Cortex of kidney (tissue), 1 donor: ENCODE measurements at places on chromosomes 3 and 15.

- no peak for DNase-seq
Observed at GRCh38 chr15:81152339-81152738, 18.3 kb downstream of the CFAP161 start.

DNA sequence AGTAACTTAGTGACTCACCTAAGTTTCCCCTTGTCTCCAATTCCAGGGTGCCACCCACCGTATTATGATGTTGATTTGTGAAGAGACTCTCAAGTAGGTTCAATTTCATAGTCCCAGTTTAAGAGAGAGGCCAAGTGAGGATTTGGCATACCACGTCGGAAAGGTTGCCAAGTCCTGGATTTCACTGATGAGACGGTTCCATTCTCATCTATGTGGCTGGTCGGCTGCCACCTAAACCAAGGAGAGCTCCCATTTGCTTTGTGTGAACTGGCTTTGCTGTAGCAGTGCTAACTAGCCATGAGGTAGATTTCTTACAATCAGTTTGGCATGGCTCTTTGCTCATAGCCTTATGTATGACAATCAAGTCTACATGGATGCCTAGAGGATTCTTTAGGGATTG lies 653.6 kb downstream of the NLGN1 start:
- DNase-seq: no peak

DNA sequence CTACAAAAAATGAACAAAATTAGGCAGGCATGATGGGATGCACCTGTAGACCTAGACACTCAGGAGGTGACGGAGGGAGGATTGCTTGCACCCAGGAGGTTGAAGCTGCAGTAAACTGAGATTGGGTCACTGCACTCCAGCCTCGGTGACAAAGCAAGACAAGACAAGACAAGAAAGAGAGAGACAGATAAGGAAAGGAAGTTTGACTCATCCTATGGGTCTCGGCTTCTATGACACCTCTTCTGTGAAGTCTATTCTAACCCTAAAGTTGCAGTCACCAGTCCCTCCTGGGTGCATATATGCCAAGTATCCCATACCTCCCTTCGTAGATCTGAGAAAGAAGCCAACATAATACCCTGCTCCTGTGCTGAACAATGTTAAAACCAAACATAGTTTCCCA lies 7.9 kb upstream of the ZMAT3 start:
- DNase-seq: no peak

GRCh38 chr15:33395846-33396245 lies 85.1 kb downstream of the RYR3 start:
- DNase-seq: no peak

- no peak for DNase-seq
Observed at GRCh38 chr3:46102059-46102779, 74.9 kb upstream of the XCR1 start.

GRCh38 chr3:143237077-143237627 lies 117.6 kb downstream of the CHST2 start:
- DNase-seq: no peak

DNA sequence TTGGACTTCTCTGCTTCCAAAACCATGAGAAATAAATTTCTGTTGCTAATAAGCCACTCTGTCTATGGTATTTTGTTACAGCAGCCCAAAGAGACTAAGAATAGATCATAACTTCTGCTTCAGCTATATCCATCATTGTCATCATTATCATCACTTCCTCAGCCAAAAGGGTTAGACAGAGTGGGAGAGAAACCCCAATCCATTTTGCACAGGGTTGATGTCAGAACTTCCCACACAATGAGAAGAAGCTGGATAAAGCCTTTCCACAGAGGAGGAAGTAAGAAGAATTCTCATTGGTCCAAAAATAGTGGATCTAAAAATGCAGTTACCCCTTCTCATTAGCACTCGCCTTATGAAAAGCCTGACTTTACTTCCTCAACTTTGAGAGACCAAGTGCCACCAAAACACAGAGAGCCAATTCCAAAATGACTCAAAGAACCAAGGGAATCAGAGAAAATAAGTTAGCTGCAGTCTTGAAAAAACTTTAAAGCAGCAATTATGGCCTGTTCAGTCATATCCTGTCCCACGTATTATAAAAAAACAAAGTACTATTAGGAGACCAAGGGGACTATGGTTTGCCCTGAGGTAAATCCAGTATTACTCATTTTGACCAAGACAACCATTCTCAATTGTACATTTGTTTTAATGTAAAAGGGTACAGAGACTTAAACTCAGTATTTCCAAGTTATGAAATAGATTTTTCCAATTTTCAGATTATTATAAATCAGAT lies 80.2 kb downstream of the WNT5A start:
- no peak for DNase-seq

DNA sequence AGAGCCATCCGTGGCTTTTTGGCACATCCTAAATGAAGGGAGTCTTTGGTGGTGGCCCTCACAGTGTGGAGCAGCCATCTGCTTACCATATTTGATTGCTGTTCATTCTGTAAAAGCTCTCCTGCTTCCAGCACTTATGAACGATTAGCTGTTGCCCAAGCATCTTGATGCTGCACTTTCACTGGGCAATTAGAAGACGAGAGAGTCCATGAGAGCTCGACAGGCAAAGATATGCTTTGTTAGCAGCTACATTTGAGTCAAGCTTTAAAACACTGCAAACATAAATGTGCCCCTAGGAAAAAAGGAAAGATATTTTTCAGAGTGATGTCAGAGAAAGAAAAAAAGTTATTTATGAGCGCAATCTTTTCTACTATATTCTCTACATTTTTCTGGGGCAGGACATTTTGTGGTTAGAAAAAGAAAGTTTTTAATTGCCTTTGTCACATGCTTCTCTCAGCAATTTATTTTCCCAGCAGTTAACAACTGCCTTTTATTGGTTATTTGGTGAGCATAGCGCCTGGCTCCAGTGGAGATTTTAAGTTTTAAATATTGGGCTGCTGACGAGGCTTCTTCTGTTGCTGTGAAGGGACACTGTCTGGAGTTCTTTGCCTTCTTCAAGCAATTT lies 468.4 kb downstream of the C3orf38 start:
- no peak for DNase-seq

DNA sequence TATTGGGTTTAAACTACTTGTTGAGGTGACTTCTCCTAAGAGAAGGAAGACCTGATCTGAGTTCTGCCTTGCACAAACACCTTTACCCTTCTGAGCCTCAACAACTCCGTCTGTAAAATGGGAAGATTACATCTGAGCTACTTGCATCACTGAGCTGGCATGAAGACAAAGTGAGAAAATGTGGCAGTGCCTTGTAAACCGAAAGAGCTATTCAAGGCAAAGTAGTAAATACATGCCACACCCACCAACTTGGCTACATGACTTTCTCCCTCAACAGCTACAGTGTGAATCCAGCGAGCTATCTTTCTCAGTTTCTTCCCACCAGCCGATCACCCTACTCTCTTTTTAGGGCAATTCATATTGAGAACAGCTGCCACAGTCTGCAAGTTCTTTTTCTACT lies 148.3 kb downstream of the FOXB1 start:
- no peak for DNase-seq

GRCh38 chr15:29420188-29420587 lies 150.6 kb upstream of the NSMCE3 start:
- DNase-seq: no peak

- DNase-seq: no peak
Observed at GRCh38 chr3:152043620-152044019, 170.2 kb downstream of the SUCNR1 start.

DNA sequence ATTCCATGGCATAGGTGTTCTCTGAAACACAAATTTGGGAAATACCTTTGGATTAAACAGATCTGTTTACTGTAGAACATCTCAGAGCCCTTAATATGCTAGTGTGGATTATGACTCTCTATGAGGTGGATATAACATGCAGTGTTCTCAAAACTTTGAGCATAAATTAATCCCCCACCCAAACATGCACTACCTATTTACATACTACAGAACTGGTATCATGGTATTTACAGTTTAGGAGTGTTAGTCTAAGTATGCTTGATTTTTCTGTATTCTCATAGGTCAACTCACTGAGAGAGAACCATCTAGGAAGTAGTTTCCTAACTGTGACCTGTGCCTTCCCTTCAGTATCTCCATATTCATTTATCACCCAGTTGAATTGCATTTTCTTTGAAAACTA lies 30.9 kb upstream of the ZNF609 start:
- DNase-seq: no peak

DNA sequence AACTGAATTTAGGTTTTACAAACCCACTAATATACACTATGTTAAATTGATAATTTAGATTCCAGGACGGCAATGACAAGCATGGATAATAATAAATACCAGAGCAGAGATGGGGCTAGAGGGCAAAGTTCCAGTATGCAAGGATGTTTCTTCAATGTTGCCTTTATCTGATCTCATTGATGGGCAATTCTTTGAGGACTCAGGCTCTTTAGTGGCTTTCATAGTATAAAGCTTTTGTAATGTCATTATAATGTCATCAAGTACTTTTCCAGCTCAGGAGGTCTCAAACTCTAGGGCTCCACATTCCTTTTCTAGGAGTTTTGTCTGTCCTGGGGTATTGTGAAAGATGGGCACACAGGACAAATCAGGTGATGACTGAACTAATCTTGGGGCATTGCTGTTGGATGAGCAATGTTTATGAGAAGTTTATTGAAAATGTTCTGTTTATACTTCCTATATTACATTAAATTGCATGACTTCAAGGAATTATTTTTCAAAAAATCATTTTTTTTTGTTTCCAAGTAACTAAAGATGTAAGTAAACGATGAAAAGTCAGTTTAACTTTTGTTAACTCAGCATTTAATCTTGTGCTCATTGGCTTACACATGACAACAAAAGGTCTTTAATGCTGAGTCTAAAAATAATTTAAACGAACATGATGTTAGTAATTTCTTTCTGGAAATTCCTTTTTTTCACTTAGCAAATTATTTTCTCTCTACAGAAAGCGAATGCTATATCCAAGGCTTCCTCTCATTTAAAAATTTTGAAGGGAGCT lies 116.4 kb downstream of the OXSM start:
- no peak for DNase-seq

GRCh38 chr15:41106947-41107346 lies 9.1 kb downstream of the INO80 start:
- DNase-seq: no peak

DNA sequence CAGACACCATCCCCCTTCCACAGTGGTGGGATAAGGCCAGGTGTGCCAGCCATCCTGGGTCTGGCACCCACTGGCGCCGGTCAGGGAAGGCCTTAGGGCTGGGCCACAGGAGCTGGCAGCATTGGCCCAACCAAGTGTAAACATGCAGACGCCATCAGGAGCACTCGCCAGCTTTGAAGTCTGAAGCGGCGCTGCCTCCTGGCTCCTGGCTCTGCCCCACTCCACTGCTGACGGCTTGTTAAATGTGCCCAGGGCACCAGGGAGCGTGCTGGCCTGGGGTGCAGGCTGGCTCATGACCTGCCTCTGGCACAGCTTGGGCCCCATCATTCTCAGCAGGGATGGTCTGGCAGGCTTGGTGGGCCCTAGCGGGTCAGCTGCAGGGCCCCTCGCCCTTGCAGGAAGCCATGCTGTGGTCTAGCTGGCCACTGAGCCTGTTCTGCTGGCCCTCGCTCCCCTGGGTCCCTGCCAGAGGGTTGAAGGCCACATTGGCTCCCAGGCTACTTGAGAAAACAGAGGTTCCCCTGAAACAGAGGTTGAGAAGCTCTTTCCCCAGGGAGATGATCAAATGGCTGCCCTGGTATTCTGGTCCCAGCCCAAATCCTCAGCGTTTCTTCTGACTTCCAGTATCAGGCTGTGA lies 116.6 kb downstream of the DNAJB8 start:
- no peak for DNase-seq

DNA sequence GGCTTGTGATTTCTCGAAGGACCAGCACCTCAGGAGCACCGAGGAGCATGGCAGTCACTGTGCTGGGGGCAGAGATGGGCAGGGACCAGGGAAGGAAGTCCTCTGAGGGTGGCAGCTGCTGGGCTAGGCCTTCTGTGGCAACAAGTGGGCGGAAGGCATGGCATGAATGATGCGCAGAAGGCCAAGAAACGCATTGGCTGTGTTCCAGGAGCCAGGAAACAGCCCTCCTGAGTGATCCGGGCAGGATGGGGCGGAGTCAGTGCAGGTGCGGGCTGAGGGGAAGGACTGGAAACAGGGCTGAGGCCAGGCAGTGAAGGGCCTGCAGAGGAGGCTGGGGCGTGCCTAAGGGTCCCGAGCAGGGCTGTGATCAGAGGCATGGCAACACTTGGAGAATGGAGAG lies 23.6 kb downstream of the MRPS11 start:
- DNase-seq: no peak

- DNase-seq: no peak
Observed at GRCh38 chr15:45635191-45635638, 386 bp downstream of the SQOR start.

GRCh38 chr3:177478170-177478867 lies 281.0 kb upstream of the TBL1XR1 start:
- DNase-seq: no peak

DNA sequence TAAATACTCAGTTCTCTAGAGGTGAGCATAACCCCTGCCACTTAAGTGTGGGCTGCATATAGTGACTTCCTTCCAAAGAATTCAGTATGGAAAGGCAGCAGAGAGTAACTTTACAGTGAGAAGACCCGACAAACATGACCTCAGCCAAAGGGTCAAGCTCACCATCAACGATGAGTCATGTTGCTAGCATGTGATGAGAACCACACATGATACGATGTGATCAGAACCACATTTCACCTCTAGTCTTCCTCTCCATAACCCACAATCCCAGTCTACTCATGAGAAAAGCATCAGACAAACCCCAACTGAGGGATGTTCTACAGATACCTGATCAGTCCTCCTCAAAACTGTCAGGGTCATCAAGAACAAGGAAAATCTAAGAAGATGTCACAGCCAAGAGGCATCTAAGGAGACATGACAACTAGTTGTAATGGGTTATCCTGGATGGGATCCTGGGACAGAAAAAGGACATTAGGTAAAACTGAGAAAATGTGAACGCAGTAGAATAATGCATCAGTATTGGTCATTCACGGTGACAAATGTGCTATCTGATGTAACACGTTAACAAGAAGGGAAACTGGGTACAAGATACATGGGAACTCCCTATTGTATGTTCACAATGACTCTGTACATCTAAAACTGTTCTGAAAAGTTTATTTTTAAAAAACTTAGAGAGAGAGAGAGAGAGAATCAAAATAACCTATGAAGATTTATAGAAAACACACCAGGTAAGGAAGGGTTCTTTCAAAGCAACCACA lies 28.3 kb downstream of the SEC61A1 start:
- no peak for DNase-seq

DNA sequence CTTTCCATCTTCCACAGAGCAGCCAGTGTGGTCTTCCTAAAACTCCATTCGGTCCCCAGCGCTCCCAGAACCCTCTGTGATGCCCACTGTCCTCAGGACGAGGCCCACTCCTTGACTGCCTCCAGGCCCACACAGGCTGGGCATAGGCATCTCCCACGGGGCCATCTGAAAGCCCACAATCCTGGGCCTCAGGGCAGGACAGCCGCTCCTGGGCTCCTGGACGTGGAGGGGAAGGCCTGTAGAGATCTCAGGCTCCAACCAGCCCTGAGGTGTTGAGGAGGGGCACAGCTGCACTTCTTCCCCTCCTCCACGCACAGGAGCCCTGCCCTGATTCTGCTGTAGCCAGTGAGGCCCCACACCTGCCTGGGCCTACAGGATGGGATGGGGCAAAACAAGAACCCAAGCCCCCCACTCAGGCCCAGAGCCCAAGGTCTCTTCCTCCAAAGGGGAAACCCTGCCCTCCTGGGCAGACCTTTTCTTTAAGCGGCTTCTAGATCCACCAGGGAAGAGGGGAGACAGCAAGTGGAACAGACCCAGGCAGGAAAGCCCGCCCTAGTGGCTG lies 25.9 kb downstream of the SHISA5 start:
- no peak for DNase-seq

- DNase-seq: no peak
Observed at GRCh38 chr3:71874618-71875017, 89.7 kb upstream of the PROK2 start.
